T-cell (primary cell): ENCODE measurements at places on chromosomes 3 and 15. TPM values are rescaled to one million over a fixed set of nuclear protein-coding genes. Genes with fewer than 3 reads are reported as not detected.

MRAS gene
- total RNA-seq: 0.40 TPM

CDHR4 gene
- total RNA-seq: 0.68 TPM

SSUH2 gene
- total RNA-seq: not detected

GPR27 gene
- total RNA-seq: 0.42 TPM

MTHFS gene
- total RNA-seq: 13.2 TPM

SLC22A14 gene
- not detected for total RNA-seq

HTR3E gene
- total RNA-seq: not detected

STRIT1 gene
- not detected for total RNA-seq

ACTRT3 gene
- total RNA-seq: not detected

ZCWPW2 gene
- not detected for total RNA-seq

TCTA gene
- 34.3 TPM for total RNA-seq

PPP1R14D gene
- not detected for total RNA-seq

FXR1 gene
- total RNA-seq: 132 TPM

FANCD2OS gene
- not detected for total RNA-seq

ECE2 gene
- not detected for total RNA-seq

STAC gene
- total RNA-seq: not detected

AADAC gene
- total RNA-seq: not detected

TTC23 gene
- not detected for total RNA-seq

CAMP gene
- total RNA-seq: not detected

KNG1 gene
- not detected for total RNA-seq

MYLK gene
- 0.85 TPM for total RNA-seq
